Inflammatory macrophage (primary cell): ENCODE measurements at places on chromosomes 6 and 20.

- no peak for DNase-seq
Observed at GRCh38 chr6:23089981-23090380, 520.6 kb downstream of the HDGFL1 start.

DNA sequence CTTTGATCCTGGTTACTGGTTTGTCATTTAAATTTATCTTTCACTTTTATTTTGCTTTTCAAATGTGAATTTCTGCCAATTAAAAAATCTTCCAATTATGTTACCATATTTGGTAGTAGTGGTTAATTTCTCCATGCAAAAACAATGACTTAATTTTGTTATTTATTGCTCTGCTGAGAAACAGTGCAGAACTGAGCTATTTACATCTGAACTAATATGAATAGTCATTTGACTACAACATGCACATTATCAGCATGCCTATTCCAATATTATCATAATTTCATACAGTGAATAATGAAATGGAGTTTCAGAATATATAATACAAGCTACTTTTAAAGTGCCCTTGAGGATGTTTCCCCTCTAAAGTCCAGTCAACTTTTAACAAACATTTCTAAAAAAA lies 517 bp downstream of the PLN start:
- no peak for DNase-seq

GRCh38 chr20:23437126-23437899 lies 2.2 kb upstream of the CSTL1 start:
- DNase-seq, result no peak

- no peak for DNase-seq
Observed at GRCh38 chr6:140178935-140179334, 804.5 kb upstream of the CITED2 start.

DNA sequence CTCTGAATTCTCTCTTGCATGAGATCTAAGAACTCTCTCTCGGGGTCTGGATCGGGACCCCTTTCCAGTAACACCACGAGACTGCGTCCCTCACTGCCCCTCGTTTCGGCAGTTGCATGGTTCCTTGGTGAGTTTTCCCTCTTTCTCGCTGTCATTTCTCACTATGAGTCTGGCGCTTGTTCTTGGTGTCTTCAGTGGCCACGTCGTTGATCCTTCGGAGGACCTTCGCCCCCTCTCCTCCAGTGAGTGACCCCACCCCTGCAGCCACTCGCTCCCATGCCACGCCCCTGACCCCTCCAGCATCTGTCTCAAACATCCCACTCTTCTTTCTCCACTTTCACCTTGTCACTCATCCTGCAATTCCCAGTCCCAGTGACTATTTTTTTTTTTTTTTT lies 23.0 kb downstream of the SYNJ2 start:
- DNase-seq, result no peak
